ENCODE measurements at places on chromosomes 3 and 15.

- no peak for DNase-seq
Observed at GRCh38 chr3:58082047-58082446, 73.8 kb downstream of the FLNB start.

GRCh38 chr3:186986406-186986805 is 56.1 kb downstream of the ST6GAL1 start:
- DNase-seq: no peak

DNA sequence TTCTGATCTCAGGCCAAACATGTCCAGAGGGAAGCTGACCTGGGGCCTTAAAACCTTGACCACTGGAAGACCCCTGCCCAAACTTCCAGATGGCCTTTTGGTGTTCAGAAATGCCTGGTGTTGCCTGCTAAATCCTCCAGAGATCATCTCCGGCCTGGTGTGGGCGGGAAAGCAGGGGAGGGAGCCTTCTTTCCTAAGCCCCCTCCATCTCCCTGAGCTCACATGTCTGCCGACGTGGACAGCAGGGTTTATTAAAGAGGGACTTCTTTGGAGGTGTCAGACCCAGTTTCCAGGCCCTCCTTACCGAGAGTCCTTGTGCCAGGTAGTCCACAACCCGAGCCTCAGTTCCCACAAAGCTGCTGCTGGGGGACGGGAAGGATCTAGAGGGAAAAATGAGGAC is 55.9 kb upstream of the SLC6A1 start:
- DNase-seq: no peak

- DNase-seq: no peak
Observed at GRCh38 chr15:39629371-39629770, 48.5 kb downstream of the THBS1 start.

GRCh38 chr3:181700168-181701087 is 11.3 kb upstream of the SOX2 start:
- DNase-seq: peak; percentile 92

- no peak for DNase-seq
Observed at GRCh38 chr15:43769584-43770228, 7.1 kb downstream of the ELL3 start.

DNA sequence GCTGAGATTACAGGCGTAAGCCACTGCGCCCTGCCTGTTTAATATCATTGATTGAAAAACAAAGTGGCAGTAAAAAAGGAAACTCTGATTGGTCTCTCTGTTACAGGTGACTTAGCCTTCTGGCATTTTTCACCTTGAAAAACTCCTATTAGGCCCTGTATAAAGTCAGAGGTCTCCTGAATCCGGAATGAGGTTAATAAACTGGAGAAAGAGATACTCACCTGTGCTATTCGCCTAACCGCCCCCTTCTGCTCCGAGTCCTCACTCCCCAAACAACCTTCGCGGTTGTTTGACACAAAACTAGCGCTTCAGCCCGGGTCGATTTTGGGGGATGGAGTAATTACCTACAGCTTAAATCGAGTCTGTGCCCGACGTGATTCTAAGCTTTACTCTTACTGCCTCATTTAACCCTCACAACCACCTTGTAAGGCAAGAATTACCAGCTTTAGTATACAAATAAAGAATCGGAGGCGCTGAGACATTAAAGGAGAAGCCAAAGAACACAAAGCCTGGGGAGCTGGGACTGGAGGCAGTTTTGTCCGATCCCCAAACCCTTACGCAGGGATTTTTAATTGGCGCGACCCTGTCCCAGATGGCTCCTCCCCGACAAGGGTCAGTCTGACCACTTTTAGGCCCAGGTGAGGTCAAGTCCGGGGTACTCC is 441 bp downstream of the CEP70 start:
- DNase-seq: no peak

DNA sequence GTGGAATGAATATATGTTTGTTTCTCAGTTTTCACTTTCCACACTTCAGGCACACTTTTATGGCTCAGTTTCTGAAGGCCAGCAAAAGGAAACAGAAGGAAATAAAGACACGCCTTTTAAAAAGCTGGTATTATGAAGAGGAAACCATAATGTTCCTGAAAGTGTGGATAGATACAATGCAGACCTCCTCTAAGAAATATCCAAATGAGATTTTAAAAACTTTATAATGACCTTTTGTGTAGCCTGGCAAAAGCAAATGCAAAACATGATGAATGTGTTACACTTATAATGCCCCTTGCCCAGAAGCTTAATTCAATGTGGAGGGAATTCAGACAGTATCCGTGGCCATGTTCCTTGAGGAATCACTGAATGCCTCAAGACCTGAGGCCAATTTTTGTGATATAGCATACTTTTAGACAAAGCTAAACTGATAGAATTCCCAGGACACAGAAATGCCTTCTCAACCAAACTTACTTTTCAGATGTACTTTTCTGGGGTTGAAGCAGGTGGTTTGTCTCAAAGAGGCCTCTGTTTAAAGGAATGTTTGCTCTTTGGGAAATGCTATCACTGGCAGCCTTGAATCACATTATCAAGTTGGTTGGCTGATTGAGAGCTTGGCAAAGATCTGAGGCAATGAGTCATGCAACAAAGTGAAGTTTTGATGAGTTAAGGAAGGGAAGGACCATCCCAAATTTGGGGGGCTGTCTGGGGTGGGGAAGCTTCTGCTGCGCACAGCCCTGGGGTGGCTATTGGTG is 77.1 kb upstream of the CACNA2D3 start:
- DNase-seq: no peak

- no peak for DNase-seq
Observed at GRCh38 chr3:53629402-53629723, 135.0 kb downstream of the CACNA1D start.

DNA sequence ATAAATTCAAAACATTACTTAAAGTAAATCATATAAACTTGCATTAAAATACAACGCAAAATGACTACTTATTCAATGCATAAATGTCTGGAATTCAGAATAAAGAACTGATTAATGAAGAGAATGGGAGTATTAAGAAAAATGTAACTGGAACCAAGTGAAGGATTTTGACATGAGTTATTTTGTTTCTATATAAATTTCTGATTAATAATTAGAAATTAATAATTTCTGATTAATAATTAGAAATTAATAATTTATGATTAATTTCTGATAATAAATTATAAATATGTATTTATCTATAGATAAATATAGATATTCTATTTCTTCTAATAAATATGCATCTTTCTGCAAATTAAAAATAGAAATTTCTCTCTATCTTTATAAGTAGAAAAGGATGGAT is 160.0 kb upstream of the STRIT1 start:
- DNase-seq: no peak

GRCh38 chr3:149115114-149115513 is 14.3 kb upstream of the HPS3 start:
- no peak for DNase-seq

DNA sequence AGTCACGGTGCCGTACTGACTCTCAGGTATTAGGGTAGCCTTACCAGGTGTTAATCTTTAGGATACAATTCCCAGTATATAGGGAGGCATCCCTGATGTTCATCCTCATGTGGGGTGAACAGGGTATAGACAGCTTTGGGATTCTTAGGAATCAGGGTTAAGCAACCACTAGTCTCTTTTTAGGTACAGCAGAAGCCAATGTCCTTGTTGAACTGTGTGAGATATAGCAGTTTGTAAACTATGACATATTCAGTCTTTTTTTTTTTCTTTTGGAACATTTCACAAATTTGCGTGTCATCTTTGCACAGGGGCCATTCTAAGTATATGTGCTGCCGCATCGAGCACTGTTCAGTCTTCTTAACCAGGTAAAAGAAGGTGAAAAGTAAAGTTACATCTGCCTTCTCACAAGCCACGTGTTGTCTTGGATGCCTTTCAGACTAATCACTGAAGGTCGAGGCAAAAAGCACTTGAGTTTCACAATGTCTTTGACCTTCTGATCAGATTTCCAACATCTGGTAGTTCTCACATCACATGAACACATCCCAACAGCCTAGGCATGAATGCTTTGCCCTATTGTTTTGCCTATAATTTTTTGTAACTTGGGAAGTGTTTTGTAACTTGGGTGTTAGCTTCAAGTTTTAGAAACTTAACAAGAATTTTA is 17.2 kb downstream of the TSEN2 start:
- no peak for DNase-seq

GRCh38 chr3:183410280-183410679 is 18.1 kb downstream of the MCF2L2 start:
- no peak for DNase-seq

- no peak for DNase-seq
Observed at GRCh38 chr3:195752066-195752465, 31.3 kb downstream of the MUC20 start.

- DNase-seq: no peak
Observed at GRCh38 chr3:59374818-59375211, 325.0 kb upstream of the CFAP20DC start.

DNA sequence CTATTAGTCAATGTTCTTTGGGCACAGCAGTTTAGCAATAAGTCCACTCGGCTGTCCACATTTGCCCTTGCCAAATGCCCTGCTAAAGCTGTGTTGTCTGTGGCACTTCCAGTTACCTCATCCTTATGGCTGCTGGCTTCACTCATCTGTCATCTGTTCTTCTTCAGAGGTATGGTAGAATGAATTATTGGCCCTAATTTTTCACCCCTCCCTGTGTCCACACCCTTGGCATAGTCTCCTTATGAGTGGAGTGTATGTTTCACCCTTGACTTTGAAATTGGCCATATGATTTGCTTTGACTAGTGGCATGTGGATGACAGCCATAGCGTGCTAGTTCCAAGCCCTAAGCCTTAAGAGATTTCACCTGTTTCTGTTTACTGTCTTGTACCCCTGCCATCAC is 72.1 kb upstream of the EPHB1 start:
- no peak for DNase-seq

- no peak for DNase-seq
Observed at GRCh38 chr3:129937717-129938116, 36.8 kb upstream of the TRH start.

Measured in NCI-H2029 treated with DMSO at 0.1 percent for 48 hours (cell line).